ENCODE measurements at places on chromosomes 5 and 9.

- no peak for DNase-seq
Observed at GRCh38 chr9:28056466-28056865, 483.2 kb upstream of the C9orf72 start.

DNA sequence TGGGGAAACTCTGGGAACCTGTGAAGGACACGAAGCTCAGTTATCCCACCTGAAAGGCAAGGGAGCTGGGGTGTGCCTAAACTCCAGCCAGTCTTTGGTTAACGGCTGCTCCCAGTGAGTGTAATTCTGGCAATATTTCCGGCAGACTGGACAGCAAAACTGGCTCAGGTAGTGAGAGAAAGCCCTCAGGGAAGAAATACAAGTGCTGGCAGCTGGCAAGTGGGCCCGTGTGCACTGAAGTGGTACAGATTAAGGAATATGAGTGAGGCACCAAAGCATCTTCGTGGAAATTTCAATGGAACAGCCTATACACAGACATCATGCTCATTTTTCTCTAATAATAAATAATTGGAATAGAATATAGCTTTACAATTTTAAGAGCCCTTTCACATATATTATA, 56.2 kb downstream of the ABHD17B start:
- no peak for DNase-seq

DNA sequence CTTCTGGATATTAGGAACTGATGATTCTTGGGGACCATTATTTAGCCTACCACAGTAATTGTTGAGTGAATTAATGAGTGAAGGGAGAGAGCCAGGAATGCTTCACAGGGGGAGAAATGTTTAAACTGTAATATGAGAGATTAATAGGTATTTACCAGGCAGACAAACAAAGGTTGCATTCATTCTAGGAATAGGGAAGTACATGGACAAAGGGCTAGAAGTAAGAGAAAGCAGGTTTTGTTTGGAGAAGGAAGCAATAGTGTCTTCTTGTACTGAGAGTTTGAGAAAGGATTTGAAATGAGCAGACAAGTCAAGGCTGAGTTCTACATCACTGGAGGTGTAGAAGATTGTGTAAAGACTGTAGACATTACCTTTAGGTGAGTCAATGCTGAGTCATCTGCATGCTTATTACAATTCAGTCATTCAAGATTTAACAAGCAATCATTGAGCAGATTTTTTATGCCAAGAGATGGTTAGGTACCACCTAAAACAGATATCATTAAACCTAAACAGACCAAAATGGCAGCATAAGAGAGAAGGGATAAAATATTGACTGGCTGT, 8.0 kb downstream of the TAF1L start:
- no peak for DNase-seq

- DNase-seq: no peak
Observed at GRCh38 chr5:39473156-39473775, 48.5 kb upstream of the DAB2 start.

GRCh38 chr5:107418902-107419301, 251.8 kb downstream of the EFNA5 start:
- no peak for DNase-seq

DNA sequence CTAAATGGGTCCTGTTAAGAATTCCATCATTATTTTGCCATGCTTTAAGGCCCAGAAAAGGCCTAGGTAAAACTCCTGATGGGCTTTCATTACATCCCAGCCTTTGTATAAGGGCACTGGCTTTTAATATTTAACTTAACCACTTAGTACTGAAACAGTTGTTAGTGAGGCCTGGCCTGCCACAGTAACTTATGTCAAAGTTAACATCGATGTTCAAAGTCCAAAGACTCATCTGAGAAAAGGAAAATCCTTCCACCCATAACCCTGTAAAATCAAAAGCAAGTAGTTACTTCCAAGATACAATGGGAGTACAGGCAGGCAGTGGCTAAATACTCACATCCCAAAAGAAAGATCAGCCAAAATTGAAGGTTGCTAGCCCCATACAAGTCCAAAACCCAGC, 15.0 kb upstream of the UGT3A1 start:
- DNase-seq: no peak

DNA sequence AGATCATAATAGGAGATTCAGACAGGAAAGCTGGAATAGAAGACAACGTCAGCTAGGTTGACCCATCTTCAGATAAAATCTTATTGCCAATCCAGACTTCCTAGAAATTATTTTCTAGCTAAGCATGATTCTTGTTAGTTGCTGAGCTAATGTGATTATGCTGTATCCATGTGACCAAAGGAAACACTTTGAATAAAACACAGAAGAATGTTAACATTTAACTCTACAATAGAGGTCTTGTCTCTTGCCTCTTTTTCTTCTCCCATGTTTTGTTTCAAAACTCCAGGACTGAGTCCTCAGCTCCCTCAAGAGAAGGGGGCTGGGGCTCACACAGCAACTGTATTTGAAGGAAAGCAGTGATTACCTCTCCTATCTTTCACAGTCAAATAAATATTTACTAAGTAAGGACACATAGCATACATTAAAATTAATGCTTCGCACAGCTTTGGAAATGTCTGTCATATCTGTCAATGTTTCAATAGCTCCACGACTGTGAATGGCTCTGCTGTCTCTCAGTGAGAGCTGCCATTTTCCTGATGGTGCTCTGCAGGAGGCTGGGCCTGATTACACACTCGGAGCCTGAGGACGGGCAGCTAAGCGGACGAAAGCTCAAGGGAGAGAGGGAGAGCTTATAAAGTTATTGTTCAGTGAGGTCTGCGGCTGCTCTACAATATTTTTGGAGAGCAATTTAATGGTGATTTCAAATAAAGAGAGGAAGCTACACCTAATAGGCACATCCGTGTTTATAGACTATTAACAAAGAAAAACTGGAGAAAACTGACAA, 64.8 kb upstream of the ZNF462 start:
- no peak for DNase-seq

DNA sequence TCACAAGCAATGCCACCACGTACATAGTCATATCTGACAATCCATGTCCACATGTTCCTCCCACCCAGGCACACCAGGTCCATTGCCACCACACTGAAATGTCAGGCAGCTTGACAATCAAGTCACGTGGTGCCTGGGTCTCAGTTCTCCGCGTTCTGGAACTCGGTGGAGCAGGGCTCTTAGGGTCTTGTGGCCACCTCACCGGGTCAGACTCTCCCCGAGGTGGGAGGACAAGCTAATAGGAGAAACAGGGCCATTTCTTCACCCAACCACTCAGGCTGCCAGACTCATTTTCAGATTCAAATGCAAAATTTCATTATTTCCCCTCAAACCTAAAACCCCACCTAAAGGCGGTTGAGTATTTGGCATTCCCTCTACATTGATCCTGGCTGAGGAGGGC, 200.5 kb upstream of the GAS1 start:
- no peak for DNase-seq

- peak; percentile 63 for DNase-seq
Observed at GRCh38 chr5:139636207-139636792, 11.8 kb upstream of the CXXC5 start.

GRCh38 chr5:43141211-43141610, 20.5 kb downstream of the ZNF131 start:
- no peak for DNase-seq

Measured in MV-4-11 (cell line).